ENCODE measurements at places on chromosomes 12 and 14.

- peak; percentile 64 for DNase-seq
These were observed 2.0 kb downstream of the EEA1 start for GRCh38 chr12:92927055-92927435.

- no peak for DNase-seq
These were observed 186.6 kb upstream of the OTX2 start for GRCh38 chr14:56996721-56997399.

GRCh38 chr12:27366621-27367020, 34.0 kb downstream of the BMAL2 start:
- DNase-seq: no peak

- DNase-seq: no peak
These were observed 71.2 kb downstream of the TNFAIP2 start for GRCh38 chr14:103194256-103195045.

Measured in activated naive CD4-positive, alpha-beta T cell treated with anti-CD3 and anti-CD28 coated beads, Interleukin-2, amount 50 U/mL, for 16 hours (primary cell).